ENCODE measurements at places on chromosomes 5 and 9.

DNA sequence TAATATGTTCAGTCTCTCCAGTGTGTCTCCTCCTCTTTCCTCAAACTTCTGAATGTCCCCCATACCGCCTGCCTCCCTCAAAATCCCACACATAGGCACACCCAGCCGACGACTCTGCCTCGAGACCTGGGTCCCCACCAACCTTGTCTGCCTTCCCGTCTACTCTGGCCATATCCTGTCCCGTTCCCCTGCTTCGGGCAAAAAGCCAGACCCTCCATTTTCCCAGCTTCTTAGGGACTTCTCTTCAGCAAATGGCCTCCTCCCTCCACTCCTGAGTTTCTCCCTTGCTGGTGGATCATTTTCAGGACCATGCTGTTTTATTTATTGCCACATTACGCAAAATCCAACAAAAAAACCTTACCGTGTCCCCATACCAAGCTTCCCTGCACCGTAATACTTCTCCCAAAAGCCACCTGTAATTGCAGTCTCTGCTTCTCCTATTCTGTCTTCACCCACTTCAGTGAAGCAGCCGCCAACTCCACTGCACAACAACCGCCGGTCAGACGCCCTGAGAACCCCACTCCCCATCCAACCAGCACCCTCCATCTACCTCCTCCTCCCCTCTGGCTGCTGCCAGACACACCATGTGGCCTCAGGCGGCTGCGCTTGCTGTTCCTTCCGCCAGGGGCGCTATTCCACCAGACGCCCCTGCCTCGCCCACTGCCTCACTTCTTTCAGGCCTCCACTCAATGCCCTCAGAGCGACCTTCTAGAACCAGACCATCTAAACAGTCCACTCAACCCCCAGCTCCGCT is 117.0 kb downstream of the TRPM6 start:
- no peak for DNase-seq

DNA sequence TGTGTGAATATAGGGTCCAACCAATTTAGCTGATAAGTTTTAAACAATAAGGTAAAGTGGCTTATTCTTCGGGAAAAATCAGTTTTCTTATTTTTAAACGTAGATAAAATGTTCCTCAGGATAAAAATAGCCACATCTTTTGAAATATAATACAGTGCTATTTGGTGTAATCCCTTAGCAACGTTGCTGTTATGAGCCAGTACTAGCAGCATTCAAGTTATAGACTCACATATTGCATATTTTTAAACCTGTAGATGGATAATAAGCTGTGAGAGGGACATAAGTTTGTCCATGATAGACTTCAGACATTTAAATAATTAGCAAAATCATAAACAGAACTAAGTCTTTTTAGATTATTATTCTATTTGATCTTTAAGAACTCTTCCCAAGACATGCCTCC is 6.3 kb downstream of the PDE4D start:
- no peak for DNase-seq

DNA sequence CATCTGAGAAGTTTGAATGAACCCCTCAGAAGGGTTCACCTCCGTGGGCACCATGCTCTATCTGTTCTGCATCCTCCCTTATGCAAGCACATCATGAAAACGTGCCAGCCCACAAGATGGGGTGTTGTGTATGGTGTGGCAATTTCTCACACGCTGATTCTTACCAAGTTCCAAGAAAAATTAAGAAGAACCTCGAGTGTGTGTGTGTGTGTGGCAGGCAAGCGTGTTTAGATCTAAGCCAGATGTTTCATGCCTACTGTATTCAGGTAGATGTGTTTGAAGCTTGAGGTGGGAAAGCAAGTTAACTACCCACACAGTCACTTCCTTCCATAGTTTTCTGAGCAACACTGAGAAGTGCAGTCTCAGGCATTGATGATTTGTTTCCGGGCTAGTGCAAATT is 77.7 kb upstream of the GNA14 start:
- DNase-seq, result no peak

- DNase-seq, result peak; percentile 54
Observed at GRCh38 chr5:154937718-154938466, at the start of gene GEMIN5. GEMIN5 (minus strand) TSS chr5:154938211; CDS start chr5:154938133, 78 bp downstream.

GRCh38 chr5:136329484-136330190 is 35.7 kb downstream of the TRPC7 start:
- DNase-seq, result no peak

DNA sequence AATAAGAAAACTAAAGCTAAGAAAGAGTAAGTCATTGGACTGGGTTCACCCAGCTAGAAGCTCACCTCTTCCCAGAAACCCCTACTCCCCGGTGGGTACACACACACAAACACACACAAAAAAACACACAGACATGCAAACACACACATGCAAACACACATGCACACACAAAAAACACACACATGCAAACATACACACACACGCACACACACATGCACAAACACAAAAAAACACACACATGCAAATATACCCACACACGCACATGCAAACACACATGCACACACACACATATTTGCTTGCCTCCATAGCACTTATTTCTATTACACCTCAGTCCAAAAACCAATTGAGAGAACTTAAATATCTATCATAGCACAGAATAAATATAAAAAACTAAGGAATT is 26.1 kb downstream of the RETREG1 start:
- no peak for DNase-seq
